ENCODE measurements at places on chromosomes 4 and X.
A peak's percentile ranks its signal among the peaks of the same experiment; 100 is the strongest.

GRCh38 chrX:46803140-46803539 lies 33.7 kb upstream of the RP2 start:
- DNase-seq = no peak

- DNase-seq = peak; percentile 43
Observed at GRCh38 chrX:63350465-63350877, 661 bp downstream of the SPIN4 start.

GRCh38 chr4:37827030-37827685 lies 672 bp downstream of the PGM2 start:
- no peak for DNase-seq

GRCh38 chr4:132792310-132792709 lies 356.8 kb upstream of the PCDH10 start:
- DNase-seq = no peak

DNA sequence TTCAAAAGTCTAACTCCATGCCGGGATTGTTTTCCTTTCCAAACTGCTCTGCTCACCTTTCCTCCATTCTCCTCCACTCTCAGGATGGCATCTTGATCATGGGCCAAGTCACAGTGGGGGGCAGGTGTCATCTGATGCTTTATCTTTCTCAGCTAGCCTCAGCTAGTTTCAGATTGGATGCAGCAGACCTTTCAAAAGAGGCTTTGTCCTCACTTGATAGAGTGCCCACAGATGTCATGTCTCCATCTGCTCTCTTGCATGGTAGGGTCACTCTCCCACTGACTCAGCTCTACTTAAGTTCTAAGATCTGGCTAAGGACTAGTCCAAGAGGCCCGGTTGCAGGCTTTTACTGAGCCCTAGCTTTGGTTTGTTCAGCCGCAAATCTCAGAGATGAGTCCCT lies 341.8 kb upstream of the GALNT7 start:
- no peak for DNase-seq

GRCh38 chr4:179607003-179607402 lies 2164.8 kb upstream of the AGA start:
- DNase-seq = peak; percentile 36

DNA sequence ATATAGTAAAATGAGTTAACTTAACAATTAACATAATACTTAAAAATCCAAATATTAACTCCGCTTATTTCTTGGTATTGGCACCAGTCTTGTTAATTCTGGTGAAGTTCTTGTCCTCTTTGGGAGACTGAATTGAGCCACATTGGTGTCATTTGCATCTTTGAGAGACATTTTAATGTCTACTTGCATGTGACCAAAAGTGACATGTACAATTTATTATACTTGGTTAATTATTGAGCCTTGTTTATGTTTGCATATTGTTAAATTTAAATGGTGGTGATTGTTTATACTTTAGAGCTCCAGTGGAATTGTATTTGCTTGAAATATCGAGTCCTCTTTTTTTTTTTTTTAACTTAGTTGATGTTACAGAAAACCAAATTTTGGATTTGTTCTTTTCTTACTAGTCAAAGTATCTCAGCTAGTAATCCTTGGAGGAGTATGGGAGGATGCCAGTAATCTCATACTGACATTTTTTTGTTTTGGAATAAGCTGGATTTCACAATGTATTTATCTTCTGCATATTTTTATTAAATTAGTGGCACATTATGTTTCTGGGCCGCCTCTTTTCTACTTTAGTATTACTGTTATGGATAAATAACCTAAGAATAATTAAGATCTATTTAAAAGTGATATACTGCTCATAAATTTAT lies 3.9 kb downstream of the SPCS3 start:
- no peak for DNase-seq

Measured in SK-N-DZ (cell line).